ENCODE measurements at places on chromosomes 5 and 9.

GRCh38 chr5:132510076-132510475 lies 19.5 kb upstream of the IRF1 start:
- no peak for DNase-seq

- no peak for DNase-seq
Measured at GRCh38 chr5:136067422-136067821, 38.6 kb downstream of the TGFBI start.

- DNase-seq = no peak
Measured at GRCh38 chr5:149793256-149793550, 63.1 kb downstream of the PPARGC1B start.

DNA sequence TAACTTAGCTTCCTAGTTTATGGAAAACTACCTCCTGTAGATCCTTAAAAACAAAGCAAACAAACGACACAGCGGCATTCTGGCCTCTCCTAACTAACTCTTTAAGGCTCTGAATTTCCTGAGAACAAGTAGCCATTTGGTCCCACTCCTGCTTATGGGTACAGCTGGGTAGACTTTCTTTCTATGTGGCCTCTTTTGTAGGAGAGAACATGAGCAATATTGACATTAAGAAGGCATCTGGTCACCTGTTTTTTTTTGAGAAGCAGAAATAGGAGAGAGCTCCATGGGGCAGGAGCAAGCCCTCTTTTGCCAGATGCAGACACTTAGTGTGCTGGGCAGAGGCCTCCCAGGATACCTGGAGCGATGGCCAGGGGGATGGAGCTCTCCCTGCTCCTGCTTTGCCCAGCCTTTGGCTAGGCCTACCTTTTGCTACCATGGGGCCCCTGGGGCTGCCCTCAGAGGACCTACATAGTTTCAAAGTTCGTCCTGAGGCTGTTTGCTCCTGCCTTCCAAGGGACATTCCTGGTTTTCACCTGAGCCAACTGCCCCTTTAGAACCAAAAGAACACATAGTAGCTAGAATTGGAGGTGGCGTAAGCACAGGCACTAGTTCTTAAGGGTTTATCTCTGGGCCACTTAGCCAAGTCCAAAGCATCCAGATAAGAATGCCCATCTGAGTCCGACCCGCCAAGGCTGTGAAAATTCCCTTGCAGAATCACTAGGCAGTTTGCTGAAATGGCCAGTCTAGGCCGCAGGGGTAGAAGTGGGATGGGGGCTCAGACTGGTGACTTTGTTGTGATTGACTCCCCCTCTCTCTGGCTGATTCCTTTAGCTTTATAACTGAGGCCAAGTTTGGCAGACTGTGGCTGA lies 2.4 kb upstream of the STC2 start:
- DNase-seq = no peak

DNA sequence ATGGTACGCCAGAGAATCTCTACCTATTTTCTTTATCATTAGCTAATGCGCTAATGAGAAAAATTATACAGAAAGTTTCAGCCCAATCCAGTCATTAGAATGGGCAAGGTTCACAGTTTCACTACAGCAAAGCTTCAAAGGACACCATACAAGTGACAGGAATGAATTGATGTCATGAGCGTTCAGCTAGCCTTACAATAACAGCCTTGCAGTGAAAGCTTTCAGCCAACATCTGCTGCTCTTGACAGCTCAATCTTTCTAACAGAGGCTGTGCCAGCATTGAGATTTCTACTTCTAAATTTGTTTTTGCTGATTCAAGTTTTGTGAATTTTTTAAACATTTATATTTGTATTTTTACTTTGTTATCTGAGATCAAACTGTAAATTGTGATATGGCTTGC lies 302.4 kb upstream of the FAM174A start:
- DNase-seq = no peak

GRCh38 chr9:20477940-20478620 lies 144.2 kb downstream of the MLLT3 start:
- no peak for DNase-seq

DNA sequence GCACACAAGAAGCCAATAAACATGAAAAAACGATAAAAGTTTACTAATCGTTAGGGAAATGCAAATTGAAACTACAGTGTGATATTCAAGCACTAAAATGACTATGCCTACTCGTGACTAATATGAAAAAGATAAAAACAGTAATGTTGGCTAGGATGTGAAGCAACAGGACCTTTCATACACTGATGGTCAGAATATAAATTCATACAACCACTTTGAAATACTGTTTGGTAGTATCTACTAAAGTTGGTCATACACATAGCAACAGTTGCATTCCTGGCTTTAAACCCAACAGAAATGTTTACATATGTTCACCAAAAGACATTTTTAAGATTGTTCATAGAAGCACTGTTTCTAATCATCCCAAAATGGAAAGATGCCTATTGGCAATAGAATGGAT lies 24.3 kb downstream of the FBXO38 start:
- DNase-seq = no peak

DNA sequence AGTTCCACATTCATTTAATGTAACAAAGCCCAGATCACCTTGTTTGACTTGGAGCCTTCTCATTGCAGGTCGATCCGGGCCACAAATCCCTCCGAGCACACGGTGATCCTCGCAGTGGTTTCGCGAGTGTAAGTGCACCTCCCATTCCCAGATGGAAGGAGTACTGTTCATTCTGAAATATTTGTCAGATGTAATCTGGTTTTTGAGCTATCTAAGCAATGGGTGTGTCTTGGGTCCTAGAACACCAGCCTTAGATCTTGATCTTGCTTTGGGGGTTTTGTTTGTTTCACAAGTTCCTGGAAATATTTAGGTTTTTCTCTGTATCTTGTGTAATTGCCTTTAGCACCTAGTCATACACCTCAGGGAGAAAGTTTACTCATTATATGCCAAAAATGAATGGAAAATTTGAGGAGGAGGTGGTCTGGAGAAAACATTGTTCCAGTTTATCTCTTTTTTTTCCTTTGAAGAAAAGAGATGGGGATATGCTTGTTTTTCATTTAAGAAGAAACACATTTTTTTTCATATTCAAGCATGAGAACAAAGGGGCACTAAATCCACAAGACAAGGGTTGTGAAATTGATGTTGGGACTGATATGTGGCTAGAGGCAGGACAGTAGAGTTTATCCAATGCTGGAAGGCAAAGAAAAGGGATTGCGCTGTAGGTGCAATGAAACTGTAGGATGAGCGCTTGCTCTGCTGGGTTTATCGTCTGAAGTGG lies 118.6 kb downstream of the PDE8B start:
- DNase-seq = no peak

DNA sequence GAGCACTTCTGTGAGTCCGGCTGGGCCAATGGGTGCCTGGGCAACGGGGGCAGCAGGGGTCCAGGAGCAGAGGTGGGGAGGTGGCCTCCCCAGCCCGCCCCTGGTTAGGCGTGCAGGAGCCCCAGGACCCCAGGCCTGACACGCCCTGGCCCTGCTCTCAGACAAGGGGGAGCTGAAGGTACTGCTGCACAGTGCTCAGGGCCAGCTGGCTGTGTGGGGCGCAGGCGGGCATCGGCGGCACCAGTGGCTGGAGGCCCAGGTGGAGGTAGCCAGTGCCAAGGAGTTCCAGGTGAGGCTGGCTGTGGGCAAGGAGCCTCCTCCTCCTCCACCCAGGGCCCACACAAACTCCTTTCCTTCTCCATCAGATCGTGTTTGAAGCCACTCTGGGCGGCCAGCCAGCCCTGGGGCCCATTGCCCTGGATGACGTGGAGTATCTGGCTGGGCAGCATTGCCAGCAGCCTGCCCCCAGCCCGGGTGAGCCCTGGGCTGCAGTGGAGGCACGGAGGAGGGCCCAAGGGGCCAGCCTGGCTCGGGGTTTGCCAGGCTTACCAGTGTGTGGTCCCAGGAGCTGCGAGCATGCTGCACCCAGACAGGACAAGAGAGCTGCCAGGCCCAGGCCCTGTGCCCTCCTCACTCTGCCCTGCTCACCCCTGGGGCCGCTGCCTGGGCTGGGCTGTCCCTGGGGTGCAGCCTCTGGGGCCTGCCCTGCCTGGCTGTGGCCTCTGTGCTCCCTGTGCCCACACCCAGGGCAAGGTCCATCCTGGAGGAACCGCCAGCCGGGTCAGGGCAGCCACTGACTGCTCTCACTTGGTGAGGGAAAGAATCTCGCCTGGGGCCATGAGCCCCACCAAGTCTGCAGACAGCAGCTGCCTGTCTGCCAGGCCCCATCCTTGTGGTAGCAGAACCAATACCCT lies 7.0 kb downstream of the MAMDC4 start:
- no peak for DNase-seq

GRCh38 chr9:105693435-105694189 lies 729 bp upstream of the TMEM38B start:
- DNase-seq = no peak

- no peak for DNase-seq
Measured at GRCh38 chr5:119275146-119275545, 80.7 kb upstream of the TNFAIP8 start.

- DNase-seq = no peak
Measured at GRCh38 chr5:133751421-133751820, 139.1 kb upstream of the FSTL4 start.

GRCh38 chr5:135341016-135341666 lies 57.9 kb downstream of the MACROH2A1 start:
- no peak for DNase-seq

DNA sequence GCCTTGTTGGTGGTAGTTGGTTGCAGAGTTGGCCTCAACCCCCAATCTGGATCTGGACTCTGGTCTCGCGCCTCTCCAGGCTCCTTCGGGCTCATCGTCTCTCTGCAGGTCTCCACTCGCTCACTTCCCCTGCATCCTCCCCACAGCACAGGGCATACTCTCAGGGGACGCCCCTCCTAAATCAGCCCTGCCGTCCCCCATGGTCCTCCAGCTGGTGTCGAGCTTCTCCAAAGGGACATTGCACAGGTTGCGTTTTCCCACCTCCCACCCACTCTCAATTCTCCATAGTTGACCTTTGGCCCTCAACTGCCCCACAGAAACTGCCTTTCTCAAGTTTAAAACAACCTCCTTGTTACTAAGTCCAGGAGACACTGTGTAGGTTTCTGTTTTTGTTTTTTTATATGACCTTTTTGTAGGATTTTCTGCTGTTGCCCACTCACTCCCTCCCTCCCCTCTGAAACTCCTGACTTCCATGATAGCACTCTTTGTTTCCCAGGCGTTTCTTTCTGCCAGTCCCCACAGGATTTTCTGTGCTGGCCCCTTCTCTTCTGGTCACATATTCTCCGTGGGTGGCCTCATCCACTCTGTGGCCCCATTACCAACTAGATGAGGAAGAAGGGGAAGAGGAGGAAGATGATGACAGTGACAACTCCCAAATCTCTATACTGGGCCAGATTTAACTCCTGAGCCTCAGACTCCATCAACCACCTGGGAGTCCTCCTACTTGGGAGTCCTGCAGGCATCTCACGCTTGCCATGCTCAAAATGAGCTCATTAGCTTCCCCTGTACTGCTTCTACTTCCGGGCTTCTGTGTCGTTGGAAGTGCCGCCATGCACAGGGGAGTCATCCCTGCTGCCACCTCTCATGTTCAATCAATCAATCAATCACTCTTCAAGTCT lies 50.3 kb downstream of the ALG2 start:
- no peak for DNase-seq

DNA sequence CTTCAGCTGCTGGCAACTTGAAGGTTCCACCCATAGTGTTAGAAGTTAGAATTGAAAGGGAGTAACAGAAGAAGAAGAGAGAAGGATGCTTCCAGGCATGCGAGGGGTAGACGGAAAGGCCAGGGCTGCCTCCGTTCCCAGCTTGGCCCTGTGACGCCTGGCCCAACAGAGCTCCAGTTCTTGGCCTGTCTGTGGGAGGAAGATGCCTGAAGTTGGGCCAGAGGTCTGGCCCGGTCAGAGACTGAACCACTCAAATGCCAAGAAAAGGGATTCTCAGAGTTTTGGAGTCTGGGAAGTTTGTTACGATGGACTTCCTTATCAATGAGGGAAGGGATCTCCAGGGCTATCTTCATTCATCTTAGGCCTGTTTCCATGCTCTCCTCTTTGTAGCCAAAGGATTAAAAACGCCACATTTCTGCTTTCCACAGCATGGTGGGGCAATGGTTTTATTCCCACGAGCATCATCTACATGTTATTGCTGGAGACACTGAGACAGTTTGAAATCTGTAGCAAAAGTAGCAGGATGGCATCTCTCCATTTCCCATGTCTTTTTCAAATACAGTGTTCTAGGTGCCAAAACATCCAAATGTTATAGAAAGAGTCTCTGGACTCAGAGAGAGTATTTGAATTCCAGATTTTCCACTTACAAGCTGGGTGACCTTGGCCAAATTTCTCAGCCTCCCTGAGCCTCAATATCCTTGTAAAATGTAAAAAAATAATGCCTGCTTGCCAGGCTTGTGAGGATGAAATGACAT lies 65.4 kb upstream of the ANKRD55 start:
- DNase-seq = no peak

DNA sequence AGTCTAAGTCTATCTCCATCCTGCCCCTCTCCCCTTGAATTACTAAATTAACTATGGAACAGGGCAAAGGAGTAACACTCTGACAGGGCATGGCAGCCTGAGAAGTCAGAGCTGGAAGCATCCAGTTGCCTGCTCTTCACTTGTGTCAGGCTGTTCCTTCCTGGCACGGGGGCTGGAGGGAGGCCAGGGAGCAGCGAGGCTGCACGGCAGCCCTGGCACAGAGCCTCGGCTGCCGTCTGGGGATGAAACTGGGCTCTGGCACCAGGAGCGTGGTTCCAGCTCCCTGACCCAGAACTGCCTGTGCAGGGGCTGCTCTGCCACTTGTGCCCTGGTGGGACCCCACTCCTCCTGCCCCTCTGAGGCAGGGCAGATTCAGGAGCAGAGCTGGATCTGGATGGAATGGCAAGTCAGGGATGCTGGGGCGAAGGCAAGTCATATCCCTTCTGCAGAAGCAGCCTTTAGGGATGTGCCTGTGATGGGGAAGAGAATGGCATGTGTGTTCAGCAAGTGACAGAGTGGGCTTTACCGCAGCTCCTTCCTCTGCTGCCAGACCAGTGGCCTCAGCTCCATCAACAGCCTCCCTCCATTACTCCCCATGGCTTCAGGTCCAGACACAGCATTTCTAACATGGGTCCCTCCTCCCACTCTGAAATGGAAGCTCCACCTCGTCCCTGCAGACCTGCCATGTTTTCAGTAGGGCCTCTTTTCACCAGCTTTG lies 42.2 kb upstream of the PDE8B start:
- DNase-seq = peak; percentile 69
